Myocyte (in vitro differentiated cells): ENCODE measurements at places on chromosomes 6 and 20.
A peak's percentile ranks its signal among the peaks of the same experiment; 100 is the strongest.

GRCh38 chr6:35765739-35766138 lies 10.7 kb upstream of the CLPSL2 start:
- DNase-seq, result no peak

DNA sequence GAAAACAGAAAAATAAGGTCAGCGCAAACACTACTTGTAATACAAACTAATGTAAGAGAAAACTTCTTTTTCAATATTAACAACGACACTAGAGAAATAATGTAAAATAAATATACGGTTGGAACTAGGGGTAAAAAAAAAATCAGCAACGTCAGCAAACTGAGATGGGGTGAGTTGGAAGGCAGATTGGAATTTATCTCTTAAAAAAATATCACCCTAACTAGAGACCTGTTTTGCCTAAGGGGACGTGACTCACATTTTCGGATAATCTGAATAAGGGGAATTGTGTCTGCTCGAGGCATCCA lies 705 bp upstream of the UTRN start:
- no peak for DNase-seq

- peak; percentile 52 for DNase-seq
Measured at GRCh38 chr6:11700118-11700718, 78.4 kb downstream of the ADTRP start.

GRCh38 chr20:1509237-1509636 lies 18.0 kb upstream of the SIRPB2 start:
- peak; percentile 40 for DNase-seq

DNA sequence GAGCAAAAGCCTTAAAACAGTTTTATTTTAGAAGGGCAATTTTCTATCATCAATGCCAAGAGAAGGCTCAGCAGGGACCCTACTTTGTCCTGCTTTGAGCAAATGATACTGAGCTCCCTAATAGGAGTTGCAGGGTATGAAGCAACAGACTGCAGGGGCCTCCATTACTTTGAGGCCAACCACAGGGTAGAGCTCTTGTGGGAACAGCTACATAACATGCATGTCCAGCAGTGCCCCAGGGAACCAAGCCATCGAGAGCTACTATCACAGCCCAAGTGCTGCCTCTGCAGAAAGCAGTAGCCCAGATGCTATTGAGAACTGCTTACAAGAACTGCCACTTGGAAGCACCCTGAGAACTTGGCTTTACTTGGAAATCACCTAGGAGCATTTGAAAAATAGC lies 222.1 kb downstream of the LAMA2 start:
- peak; percentile 93 for DNase-seq
